ENCODE measurements at places on chromosomes 6 and 20.

GRCh38 chr6:145315982-145316600, 419.2 kb downstream of the EPM2A start:
- no peak for DNase-seq

- DNase-seq, result no peak
These were observed 381.7 kb downstream of the BCKDHB start for GRCh38 chr6:80488190-80488589.

GRCh38 chr6:138944412-138944811, 43.6 kb downstream of the REPS1 start:
- DNase-seq, result no peak

- DNase-seq, result no peak
These were observed 54.8 kb downstream of the WDR27 start for GRCh38 chr6:169646906-169647567.

DNA sequence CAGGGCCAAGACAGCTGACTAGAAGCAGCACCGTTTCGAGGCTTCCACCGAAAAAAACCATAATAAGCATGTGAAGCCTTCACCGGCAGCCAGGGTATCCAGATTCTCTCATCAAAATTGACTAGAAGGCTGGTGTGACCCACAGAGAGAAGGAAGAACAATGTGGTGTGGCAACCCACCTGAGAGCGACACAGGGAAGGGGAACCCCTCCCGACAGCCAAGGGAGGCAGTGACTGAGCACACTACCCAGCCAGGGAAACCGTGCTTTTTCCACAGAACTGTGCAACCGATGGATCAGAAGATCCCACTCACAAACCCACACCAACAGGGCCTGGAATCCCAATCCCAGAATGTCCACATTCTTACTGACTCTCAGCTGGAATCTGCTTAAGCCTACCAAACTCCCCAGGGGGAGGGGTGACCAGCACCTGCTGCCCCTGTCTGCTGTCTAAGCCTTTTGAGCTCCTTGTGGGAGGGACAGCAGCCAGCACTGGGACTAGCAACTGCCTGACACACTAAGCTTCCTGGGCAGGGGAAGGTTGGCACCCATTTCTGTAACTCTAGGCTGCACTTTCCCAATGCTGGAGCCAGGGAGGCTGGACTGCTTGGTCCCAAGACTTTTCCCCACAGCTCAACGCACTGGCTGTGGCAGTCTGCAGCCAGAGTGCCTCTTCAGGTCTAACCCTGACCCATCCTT, 231.9 kb upstream of the FAM83B start:
- DNase-seq, result no peak
